CD4-positive, alpha-beta T cell treated with Interleukin-6 for 4 hours (primary cell): ENCODE measurements at places on chromosomes 12 and 14.

- no peak for DNase-seq
These were observed 69.3 kb downstream of the PRKD1 start for GRCh38 chr14:29858299-29858698.

- DNase-seq: no peak
These were observed 87.8 kb upstream of the EEA1 start for GRCh38 chr12:93016752-93017350.

DNA sequence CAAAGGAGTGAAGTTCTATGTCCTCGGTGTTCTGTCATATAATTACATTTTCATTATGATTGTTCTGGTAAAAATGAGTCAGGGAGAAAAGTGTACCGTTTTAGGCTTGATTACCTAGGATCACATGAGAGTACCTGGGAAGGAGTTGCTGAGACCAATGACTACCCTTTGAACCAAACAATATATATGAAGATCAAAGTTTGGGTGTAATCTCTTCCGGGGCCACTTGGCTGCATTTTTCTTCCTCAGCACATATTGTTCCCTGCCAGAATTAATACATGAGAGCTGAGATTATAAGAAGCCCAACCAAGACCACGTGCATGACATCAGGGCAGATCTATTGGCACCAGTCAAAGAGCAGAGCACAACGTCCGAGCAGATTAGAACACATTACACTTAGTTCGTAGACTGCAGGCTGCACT, 41.1 kb upstream of the DHRS7 start:
- DNase-seq: no peak

GRCh38 chr12:77153706-77154105, 88.3 kb upstream of the E2F7 start:
- DNase-seq: no peak

DNA sequence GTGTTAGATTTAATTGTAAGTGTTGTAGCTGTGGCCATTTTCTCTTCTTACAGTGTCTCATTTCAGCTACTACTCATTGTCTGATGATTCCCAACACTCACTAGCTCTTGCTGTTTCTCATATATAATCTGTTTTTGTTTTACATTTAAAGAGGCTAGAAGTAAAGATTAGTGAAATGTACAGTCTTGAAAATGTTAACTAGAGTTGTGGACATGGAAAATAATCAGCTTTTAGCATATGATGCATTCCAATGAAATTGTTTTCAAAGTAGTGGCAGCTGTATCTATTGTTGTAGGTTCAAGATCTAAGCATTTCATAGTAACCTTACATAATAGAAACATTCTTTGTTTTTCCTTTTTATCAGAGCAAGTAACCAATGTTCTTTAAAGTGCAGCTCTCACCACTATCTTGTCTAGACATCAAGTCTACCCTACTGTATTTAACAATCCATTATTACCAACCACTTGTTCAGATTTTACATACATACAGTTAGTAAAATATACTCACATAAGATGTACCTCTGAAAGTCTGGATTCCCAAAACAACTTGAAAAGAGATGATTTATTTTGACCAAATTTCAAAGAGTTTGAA, 76.9 kb downstream of the PPHLN1 start:
- DNase-seq: no peak
